Natural killer cell (primary cell): ENCODE measurements at places on chromosomes 4 and X. TPM values are rescaled to one million over a fixed set of nuclear protein-coding genes. Genes with fewer than 3 reads are reported as not detected.

The PRSS12 gene
- total RNA-seq, result not detected

- H3K27me3 ChIP-seq, result no peaks in the 10 kb centered on the region
- no peaks in the 10 kb centered on the region for H3K36me3 ChIP-seq
- H3K27ac ChIP-seq, result no peak overlapping the region
- no peak for DNase-seq
These were observed 143.5 kb downstream of the MGST2 start for GRCh38 chr4:139808808-139809756.

The RASSF6 gene
- total RNA-seq, result 0.08 TPM

DNA sequence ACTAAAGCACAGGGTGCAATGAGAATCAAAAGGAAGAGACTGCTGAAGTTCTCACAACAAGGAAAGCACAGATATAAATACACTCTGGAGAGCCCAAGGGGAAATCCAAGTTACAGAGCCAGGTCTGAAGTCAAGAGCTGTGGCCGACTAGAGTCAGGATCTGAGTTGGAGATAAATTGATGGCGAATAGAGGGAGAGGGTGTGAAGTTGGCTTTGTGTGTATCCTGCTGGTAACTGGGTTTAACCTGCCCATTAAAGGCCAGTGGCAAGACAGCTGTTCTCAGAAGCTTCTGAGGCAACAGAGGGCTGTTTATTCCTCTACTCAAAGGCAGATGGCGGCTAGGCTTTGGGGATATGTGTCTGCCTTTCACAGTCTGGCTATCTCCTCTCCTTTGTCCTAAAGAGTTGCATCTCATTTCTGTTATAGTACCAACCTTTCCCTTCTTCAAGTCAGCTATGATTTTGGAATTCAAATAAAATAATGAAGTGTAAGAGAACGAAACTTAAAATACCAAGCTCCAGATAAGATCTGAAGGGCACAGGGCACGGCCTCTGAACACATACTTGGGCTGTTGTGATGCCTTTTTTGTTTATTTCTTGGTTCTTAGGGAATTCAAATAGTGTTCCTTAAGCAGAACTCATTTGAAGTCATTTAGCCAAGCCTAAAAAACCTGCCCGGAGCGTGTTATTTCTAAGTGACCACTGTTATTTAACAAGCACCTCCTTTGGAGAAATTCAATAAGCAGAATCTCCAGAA is 142.1 kb downstream of the APBB2 start:
- H3K36me3 ChIP-seq, result no peaks in the 10 kb centered on the region
- no peaks in the 10 kb centered on the region for H3K27me3 ChIP-seq
- H3K4me1 ChIP-seq, result no peaks in the 10 kb centered on the region
- no peak for DNase-seq
- H3K4me3 ChIP-seq, result no peak overlapping the region

DNA sequence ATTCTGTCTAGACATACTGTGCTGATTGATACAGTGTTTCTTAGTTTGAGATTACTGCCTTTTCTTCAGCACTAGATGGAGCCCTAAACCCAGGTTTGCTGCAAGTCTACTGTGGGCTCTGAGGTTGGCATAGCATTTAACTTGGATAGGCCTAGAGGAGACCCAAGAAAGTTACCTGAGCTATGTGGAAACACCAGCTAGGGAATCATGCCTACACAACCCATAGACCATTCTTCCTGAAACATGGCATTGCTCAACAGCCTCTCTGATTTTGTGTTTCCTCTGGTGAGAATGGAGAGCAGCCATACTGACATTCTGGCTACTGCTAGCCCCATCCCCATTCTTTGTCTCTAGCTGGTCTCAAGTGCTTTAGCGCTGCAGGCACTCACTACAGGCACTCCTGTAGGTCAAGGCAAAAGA is 287.7 kb upstream of the PCDH18 start:
- H3K36me3 ChIP-seq, result no peaks in the 10 kb centered on the region
- no peaks in the 10 kb centered on the region for H3K4me1 ChIP-seq
- DNase-seq, result no peak
- H3K4me3 ChIP-seq, result no peak overlapping the region
